ENCODE measurements at places on chromosomes 3 and 15. TPM values are rescaled to one million over a fixed set of nuclear protein-coding genes. Genes with fewer than 3 reads are reported as not detected.

The CYP1A2 gene
- not detected for total RNA-seq

The CHRM5 gene
- total RNA-seq: not detected

The AQR gene
- 41.1 TPM for total RNA-seq

The TMCO5A gene
- not detected for total RNA-seq

The SLC38A3 gene
- total RNA-seq: 0.25 TPM

The ZMAT3 gene
- total RNA-seq: 12.7 TPM

The MED12L gene
- 0.15 TPM for total RNA-seq

GRCh38 chr3:121542924-121543323, 2.9 kb downstream of the POLQ start:
- H3K27me3 ChIP-seq: no peaks in the 10 kb centered on the region
- no peak overlapping the region for H3K4me3 ChIP-seq
- H3K36me3 ChIP-seq: no peaks in the 10 kb centered on the region
- peaks cover 14% of the 10 kb centered on the region for H3K4me1 ChIP-seq
- H3K27ac ChIP-seq: no peak overlapping the region

DNA sequence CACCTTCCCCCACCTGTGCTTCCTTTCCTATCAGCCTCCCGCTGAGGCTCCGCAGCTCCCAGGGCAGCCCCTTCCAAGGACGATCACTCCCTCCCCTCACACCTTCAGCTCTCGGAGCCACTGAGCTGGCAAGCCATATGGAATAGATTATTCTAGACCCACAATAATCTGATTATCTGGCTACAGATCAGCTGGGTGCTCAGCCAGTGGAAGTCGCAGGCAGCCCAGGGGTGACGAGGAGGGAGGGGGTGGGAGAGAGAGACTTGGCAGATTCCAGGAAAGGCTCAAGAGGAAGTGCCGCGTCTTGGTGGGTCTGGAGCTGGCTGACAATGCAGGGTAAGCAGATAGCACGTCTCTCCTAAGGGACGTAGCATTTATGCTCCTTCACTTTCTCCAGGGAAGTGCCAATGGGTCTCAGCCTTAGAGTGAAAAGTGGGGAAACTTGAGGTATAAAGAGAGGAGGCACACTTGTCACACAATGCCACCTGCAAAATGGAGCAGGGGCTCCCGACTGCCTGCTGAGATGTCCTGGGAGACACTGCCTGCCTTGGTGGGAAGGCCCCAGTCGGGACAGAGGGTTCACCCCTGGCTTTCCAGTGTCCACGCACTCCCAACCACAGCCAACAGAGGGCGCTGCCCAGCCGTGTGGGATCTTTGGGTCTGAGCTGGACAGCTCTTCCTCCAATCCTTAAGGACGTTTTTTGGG, 9.4 kb upstream of the MESP1 start:
- H3K27me3 ChIP-seq: no peaks in the 10 kb centered on the region
- H3K4me3 ChIP-seq: no peak overlapping the region
- DNase-seq: peak; percentile 89
- no peaks in the 10 kb centered on the region for H3K36me3 ChIP-seq
- no peak overlapping the region for H3K27ac ChIP-seq

DNA sequence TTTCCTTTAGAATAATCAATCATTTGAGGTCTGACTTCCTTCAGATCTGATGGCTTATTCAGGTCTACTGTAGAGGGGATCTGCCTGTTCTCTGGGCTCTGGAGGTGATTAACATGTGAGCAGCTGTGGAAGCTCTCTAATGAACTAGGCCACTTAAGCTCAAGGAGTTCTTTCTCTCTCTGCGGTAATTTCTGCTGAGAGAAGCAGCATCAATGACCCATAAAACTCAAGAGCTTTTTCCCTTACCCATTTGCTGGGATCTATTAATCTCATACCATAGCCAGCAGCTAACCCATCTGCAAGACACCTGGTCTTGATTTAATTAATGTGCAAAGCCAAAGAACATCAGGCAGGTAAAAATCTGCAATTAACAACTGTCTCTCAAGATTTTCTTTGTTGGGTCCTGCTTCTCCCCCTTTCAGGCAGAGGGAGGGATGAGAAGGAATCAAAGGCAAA, 73.2 kb upstream of the DLG1 start:
- H3K36me3 ChIP-seq: no peaks in the 10 kb centered on the region
- no peak overlapping the region for H3K4me3 ChIP-seq
- H3K27me3 ChIP-seq: no peaks in the 10 kb centered on the region
- no peak for DNase-seq
- H3K4me1 ChIP-seq: peaks cover 32% of the 10 kb centered on the region
- H3K27ac ChIP-seq: peak overlapping the region; percentile 20

- H3K27me3 ChIP-seq: no peaks in the 10 kb centered on the region
- H3K36me3 ChIP-seq: no peaks in the 10 kb centered on the region
- H3K4me1 ChIP-seq: no peaks in the 10 kb centered on the region
- no peak for DNase-seq
These were observed 7.9 kb upstream of the RPLP1 start for GRCh38 chr15:69444686-69445085.

- DNase-seq: no peak
- H3K4me1 ChIP-seq: peaks cover 46% of the 10 kb centered on the region
- H3K27ac ChIP-seq: no peak overlapping the region
- H3K27me3 ChIP-seq: no peaks in the 10 kb centered on the region
- no peaks in the 10 kb centered on the region for H3K36me3 ChIP-seq
These were observed 479.0 kb downstream of the FOXP1 start for GRCh38 chr3:71104556-71104955.

DNA sequence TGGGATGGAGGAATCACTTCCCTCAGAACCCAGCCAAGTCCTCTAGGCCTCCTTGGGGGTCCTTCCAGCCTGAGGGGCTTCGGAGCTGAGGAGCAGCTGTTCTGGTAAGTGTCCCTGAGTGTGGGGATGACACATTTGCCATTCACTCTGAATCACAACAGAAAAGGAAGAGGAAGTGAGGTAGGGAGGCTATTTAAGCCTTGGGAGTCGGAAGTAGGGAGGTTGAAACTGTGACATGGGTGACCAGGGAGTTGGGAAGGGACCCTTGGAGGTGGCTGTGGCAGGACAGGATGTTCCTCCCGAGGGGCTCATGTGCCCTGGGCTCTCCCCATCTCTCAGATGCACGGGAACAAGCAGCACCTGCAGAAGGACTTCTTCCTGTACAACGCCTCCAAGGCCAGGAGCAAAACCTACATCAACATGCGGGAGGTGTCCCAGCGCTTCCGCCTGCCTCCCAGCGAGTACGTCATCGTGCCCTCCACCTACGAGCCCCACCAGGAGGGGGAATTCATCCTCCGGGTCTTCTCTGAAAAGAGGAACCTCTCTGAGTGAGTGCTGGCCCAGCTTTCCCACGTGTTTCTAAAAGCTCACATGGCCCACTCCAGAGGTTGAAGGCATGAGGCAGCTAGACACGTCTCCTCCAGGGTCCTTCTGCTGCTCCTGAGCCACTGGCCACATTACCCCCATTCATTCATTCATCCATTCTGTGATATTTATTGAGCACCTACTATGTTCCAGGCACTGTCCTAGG, 43.3 kb downstream of the CAPN3 start:
- DNase-seq: no peak
- H3K4me1 ChIP-seq: no peaks in the 10 kb centered on the region
- no peak overlapping the region for H3K27ac ChIP-seq
- H3K27me3 ChIP-seq: no peaks in the 10 kb centered on the region

DNA sequence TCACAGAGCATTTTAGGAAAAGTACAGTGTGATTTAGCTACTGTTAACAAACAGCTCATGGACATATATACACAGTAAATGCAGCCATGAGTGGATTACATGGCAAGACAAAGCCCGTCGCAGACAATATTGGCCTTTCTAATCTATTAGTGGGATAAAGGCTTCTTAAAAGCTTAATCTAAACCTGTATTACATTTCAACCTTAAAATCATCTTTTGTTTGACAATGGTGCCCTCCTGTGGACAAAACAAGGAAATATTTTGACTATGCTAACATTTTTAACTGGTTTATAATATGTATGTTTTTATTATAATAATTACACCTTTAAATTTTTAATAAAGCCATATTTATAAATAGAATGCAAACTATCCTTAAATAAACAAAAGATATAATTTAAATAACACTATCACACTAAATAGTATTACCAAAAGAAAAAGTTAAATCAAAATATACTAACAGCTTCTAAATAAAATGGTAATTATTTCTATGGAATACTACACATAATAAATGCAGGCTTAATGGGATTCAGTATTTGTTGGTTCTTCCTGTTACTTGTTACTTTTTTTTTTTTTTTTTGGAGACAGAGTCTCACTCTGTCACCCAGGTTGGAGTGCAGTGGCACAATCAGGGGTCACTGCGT, 38.6 kb downstream of the TAFA4 start:
- no peaks in the 10 kb centered on the region for H3K36me3 ChIP-seq
- H3K4me1 ChIP-seq: no peaks in the 10 kb centered on the region
- H3K4me3 ChIP-seq: no peak overlapping the region
- DNase-seq: no peak
- H3K27me3 ChIP-seq: no peaks in the 10 kb centered on the region

- no peaks in the 10 kb centered on the region for H3K27me3 ChIP-seq
- H3K27ac ChIP-seq: peak overlapping the region; percentile 99
- peaks cover 58% of the 10 kb centered on the region for H3K4me1 ChIP-seq
- H3K36me3 ChIP-seq: peaks cover 27% of the 10 kb centered on the region
- peak; percentile 86 for DNase-seq
These were observed 885 bp downstream of the CDV3 start for GRCh38 chr3:133574260-133574881.

DNA sequence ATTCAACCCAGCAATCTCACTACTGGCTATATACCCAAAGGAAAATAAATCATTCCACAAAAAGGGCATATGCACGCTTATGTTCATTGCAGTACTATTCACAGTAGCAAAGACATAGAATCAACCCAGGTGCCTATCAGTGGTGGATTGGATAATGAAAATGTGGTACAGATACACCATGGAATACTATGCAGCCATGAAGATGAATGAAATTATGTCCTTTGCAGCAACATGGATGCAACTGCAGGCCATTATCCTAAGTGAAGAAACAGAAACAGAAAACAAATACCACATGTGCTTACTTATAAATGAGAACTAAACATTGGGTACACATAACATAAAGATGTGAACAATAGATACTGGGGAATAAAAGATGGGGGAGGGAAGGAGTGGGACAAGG, 606.4 kb upstream of the GRM7 start:
- DNase-seq: no peak
- H3K4me3 ChIP-seq: no peak overlapping the region

DNA sequence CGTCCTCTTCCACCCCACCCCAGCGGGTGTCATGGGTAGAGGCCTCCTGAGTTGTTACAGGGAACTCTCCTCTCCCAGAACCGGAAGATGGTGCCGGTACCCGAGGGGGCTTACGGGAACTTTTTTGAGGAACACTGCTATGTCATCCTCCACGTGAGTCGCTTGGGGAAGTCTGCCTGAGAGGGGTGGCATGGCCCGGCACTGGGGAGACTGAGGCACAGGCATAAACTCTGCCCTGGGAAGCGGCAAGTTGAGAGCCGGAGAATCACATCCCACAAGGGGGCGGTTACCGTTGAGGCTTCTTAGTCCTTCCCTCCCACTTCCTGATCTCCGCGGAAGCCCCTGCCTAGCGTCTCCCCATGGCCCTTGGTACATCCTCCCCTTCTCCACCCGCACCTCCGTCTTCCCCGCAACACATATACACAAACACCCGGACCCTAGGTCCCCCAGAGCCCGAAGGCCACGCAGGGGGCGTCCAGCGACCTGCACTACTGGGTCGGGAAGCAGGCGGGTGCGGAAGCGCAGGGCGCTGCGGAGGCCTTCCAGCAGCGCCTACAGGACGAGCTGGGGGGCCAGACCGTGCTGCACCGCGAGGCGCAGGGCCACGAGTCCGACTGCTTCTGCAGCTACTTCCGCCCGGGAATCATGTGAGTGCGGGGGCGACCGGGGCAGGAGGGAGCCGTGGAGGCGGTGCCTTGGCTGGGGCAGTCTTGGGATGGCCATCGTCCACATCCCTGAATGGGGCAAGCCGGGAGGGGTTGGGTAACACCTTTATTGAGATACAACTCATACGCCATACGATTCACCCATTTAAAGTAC, 3.4 kb downstream of the VILL start:
- peak overlapping the region; percentile 81 for H3K27ac ChIP-seq
- H3K36me3 ChIP-seq: peaks cover 6% of the 10 kb centered on the region
- H3K27me3 ChIP-seq: no peaks in the 10 kb centered on the region
- peak; percentile 91 for DNase-seq
- peak overlapping the region; percentile 58 for H3K4me3 ChIP-seq

DNA sequence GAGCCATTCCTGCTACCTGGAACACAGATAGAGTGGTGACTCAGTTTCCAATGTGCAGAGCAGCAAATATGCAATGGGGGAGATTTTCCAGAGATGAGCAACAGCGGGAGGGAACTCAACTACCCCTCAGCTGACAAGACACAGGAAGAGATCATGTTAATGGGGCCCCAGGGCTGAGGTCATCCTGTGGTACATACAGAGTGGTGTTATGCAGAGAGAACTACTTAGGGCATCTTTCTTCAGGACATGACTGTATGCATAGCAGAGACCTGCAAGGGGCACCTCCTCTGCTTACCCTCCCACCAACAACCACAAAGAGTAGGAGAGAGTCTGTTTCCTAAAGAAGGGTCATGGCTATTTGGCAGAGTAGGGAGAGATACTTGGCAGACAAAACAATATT, 6.8 kb upstream of the TBC1D5 start:
- no peaks in the 10 kb centered on the region for H3K36me3 ChIP-seq
- H3K27ac ChIP-seq: no peak overlapping the region
- peaks cover 4% of the 10 kb centered on the region for H3K4me1 ChIP-seq
- no peaks in the 10 kb centered on the region for H3K27me3 ChIP-seq

GRCh38 chr3:63130625-63131024, 147.5 kb upstream of the SYNPR start:
- H3K27me3 ChIP-seq: no peaks in the 10 kb centered on the region
- no peaks in the 10 kb centered on the region for H3K4me1 ChIP-seq
- no peak for DNase-seq
- H3K4me3 ChIP-seq: no peak overlapping the region
- no peak overlapping the region for H3K27ac ChIP-seq

GRCh38 chr3:173939331-173939730, 541.8 kb downstream of the NLGN1 start:
- no peaks in the 10 kb centered on the region for H3K27me3 ChIP-seq
- no peak for DNase-seq
- H3K27ac ChIP-seq: no peak overlapping the region
- no peaks in the 10 kb centered on the region for H3K36me3 ChIP-seq
- H3K4me1 ChIP-seq: no peaks in the 10 kb centered on the region

DNA sequence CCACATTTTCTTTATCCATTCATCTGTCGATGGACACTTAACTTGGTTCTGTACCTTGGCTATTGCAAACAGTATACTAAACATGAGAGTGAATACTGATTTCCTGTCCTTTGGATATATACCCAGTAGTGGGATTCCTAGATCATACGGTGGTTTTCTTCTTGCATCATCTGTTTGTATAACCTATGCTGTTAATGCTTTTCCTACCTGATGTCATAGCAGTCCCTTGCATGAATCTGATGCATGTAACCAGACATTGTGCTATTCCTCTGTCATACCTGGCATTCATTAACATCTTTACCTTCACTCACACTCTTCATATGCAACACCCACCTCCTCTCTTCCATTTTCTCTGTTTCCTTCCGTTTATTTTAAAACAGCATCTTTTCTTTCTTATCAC, 185.2 kb downstream of the KLHL25 start:
- H3K4me3 ChIP-seq: no peak overlapping the region
- H3K36me3 ChIP-seq: no peaks in the 10 kb centered on the region
- no peaks in the 10 kb centered on the region for H3K27me3 ChIP-seq
- H3K4me1 ChIP-seq: peaks cover 28% of the 10 kb centered on the region
- no peak for DNase-seq
- H3K27ac ChIP-seq: no peak overlapping the region

- DNase-seq: no peak
- H3K4me1 ChIP-seq: peaks cover 21% of the 10 kb centered on the region
- H3K27me3 ChIP-seq: no peaks in the 10 kb centered on the region
- H3K4me3 ChIP-seq: no peak overlapping the region
These were observed 1.9 kb downstream of the RUBCN start for GRCh38 chr3:197734667-197735318.

GRCh38 chr3:71310359-71310979, 273.1 kb downstream of the FOXP1 start:
- H3K36me3 ChIP-seq: no peaks in the 10 kb centered on the region
- no peaks in the 10 kb centered on the region for H3K27me3 ChIP-seq
- H3K4me1 ChIP-seq: peaks cover 8% of the 10 kb centered on the region
- no peak for DNase-seq
- no peak overlapping the region for H3K27ac ChIP-seq

All from suprapubic skin (tissue), 4 donors.